NCI-H1930 (cell line): ENCODE measurements at places on chromosomes 7 and 10.

DNA sequence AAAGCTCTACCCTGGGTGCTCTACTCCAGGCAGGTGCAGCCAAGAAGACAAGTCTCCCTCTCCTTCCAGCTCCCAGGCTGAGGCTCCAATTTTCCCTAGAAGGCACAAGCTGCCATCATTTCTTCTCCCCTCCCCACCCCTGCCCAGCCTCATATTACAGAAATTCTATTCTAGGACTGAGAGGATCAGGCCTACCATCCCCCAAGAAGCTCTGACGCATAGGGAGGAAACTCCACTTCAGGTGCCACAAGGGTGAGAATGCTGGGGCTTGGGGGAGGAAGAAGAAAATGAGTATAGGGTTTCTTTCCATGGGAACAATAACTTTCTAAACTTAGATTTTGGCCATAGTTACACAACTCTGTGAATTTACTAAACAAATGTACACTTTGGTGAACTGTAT lies 35.3 kb downstream of the FEZF1 start:
- no peak for DNase-seq

DNA sequence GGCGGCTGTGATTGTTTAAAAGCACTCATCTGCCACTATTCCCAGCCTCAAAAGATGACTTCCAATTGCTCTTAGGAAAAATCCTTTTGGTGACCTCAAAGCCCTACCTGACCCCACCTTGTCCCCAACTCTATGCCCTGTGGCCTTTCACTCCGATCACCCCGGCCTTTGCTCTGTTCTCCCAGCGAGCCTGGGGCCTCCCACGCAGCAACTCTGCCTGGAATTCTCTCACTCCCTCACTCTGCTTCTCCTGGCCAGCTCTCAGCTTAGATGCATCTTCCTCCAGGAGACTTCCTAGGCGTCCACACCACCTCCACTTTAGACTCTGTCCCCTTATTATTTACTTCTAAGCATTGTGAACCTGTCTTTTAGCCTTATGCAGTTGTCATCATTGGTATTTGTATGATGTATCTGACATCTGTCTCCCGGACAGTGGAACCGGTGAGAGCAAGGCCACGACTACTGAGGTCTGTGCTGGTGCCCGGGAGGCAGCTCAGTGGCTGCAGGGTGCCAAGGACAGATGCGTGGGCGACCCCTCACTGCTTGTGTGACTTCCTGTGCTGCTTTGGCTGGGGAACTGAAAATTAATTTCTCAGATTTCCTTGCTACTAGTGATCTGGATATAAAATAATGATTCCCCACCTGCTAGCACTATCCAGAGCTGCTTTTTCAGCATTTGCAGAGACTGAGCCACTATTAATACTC lies 63.0 kb downstream of the PIP4K2A start:
- no peak for DNase-seq

- DNase-seq, result no peak
These were observed 327.4 kb downstream of the PLXNA4 start for GRCh38 chr7:132248841-132249240.

GRCh38 chr7:43904533-43905208 lies 1.7 kb downstream of the URGCP start:
- DNase-seq, result no peak

DNA sequence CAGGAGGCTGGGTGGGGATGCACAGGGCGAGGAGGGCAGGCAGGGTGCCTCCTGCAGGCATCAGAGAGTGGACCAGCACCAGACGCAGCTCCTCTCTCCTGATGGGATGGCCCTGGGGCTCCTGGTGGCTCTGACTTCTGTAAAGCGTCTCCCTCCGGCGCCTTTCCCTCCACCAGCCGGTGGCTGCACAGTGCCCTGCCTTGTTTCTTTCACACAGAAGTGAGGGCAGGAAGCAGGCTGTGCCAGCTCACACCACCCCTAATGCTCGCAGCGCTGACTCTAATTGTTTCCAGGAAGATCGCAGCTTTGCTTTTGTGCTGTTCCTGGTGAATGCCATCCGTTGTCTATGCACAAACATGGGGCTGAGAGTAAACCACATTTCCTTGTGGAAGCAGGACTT lies 152.3 kb upstream of the LANCL2 start:
- no peak for DNase-seq

- DNase-seq, result no peak
These were observed 2.6 kb downstream of the PRPF18 start for GRCh38 chr10:13589316-13589715.

DNA sequence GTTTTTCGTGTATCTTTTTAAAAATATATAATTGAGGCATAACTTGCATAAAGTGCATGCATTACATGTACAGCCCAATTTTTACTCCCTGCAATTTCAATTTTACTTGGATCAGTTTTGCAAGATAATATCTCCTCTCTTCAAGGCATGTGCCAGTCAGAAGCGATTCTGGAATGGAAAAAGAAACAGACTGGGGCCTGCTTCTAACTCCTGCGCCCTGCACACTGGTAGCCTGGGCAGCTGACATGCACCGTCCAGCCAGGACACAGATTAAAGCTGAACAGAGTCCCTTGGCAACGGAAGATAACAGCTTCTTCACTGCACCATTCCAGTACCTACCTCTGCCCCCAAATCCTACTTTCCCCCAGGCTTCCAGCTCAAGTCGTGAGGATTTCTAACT lies 182.1 kb downstream of the FAM107B start:
- DNase-seq, result no peak

DNA sequence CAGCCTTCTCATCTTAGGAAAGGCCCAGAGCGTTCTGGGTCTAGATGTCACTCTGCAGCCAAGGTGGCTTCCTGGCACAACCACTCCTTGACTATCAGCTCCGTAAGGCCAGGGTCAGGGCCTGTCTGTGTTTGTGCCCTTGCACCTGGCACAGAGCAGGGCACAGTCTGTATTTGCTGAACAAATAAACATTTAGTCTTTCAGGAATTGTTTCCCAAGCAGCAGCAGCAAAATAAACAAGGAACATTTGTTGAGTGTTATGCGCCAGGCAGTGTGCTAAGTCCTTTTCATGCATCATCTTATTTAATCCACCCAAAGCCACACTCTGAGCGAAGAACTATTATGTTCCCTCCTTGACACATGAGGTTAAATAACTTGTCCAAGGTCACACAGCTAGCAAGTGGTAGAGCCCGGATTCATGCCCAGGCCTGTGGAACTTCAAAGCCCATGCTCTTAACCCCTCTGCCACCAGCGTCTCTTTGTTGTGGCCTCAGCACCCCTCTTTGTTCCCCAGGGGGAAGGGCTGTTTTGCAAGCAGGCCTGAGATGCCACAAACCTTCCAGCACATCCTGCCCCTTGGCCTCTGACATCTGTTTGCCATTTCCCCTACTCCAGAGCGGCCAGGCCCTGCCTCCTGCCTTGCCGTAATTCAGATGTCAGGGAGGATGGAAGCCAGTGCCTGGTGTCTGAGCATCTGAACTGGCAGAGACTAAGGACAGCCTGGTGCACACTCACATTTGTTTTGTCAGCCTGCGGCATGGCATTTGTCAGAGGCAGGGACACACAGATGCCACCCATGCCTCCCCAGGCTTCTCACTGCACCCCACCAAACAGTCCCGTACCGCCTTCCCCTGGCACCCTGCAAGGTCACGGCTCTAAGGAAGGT lies 325.8 kb upstream of the ZMIZ1 start:
- DNase-seq, result no peak

DNA sequence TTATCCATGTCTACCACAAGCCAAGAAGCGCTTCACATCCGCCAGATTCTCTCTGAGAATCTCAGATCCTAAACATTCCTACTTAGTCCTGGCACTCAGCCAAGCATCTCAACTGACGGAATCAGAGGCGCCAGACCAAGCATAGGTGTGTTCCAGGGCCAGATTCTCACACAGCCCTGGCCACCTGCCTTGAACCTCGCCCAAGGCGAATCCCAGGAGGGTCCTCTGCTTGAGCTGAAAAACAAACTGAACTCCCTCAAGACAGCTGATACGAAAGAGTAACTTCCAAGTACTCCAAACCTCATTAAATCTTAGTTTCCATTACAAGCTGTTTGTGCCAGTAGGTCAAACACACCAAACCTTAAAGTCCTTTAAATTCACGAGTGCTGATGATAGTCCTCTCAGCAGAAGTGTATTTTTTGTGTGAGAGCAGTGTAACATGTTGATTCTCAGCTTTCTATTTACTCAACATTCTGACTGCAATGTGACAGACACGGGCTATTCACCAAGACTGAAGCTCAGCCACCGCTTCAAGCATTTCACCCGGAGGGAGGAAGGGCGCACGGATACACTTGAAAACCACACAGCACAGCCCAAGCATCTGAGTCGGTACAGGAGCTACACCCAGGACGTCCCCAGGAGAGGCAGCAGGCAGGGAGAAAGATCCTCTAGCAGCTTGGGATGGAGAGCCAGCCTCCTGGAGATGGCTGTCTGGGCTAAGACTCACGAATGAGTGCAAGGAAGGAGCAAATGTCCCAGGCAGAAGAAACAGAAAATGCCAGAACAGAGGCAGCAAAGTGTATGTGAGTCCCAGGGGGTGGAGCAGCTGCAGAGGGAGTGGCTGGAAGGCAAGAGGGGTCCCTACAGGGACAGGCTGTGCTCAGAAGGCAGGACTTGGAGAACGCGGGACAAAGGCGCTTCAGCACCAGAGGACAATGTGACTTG lies 6.0 kb downstream of the PARD3 start:
- DNase-seq, result no peak

GRCh38 chr10:33290321-33291052 lies 44.0 kb downstream of the NRP1 start:
- no peak for DNase-seq

DNA sequence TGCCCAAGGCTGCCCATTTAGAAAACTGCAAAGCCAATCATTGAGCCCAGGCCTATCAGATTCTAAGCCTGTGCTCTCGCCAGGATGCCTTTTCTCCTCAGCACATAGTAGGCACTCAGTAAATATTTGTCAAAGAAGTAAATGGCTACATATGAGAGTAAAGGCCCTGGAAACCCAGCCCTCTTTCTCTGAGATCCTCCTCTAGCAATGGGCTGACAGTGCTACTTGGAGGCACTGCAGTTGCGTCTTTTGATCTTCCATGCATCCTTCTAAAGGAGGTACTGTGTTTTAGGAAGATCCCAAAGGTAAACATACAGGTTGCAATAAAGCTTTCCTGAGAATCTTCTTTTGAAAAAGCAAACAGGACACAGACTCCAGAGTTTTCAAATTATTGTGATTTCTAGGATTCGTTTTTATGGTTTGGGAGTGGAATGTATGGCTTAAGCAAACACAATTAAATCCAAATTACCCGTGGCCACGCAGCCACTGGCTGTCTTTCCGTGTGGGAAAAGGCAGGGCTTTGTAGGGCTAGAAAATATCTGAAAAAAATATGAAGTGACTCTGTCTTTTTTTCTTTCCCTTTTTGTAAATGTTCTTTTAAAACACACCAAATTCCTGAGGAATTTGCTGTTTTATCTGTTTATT lies 151.3 kb upstream of the BMPER start:
- DNase-seq, result no peak

DNA sequence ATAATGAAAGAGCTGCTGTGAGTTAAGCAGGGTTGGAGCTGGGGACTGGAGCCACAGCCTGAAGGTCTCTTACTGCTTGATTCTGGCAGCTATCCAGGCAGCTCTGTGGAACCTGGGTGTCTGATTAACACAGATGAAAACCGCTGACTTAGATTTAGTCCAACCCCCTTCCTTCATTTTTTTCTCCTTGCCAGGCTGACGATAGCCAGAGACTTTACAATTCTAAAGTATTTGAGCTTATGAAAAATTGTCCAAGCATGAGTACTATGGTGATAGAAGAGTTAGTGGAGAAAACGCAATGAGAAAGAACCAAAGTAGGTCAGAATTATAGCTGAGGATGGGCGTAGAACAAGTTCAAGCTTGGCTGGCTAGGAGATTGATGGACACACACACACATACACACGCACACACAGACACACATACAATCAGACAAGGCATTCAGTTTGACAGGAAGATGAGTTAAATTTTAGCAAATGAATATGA lies 13.5 kb upstream of the GPR85 start:
- DNase-seq, result no peak

GRCh38 chr7:44823255-44823781 lies 24.6 kb downstream of the H2AZ2 start:
- DNase-seq, result no peak

DNA sequence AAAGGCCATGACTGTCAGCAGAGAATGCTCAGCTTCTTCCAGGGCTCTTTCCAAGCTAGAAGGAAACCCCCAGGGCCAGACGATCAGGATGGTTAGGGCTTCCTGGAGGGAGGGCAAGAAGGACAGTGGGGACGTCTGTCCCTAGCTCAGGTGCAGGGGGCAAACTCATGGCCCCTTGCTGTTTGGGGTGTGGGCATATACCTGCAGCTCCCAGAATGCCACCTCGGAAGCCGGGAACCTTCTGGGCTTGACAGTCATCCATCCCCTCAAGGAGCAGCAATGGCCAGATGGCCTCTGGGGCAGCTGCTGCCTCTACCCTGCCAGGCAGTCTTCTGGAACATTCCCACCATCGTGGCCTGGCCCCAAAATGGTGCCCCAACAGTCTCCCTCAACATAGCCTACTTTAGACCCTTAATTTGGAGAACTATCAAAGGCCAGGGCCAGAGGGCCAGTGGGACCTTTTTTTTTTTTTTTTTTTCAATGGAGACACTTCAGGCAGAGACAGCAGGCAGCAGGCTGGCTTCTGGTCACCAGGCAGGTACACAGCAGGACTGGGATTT lies 40.2 kb upstream of the ZMIZ1 start:
- DNase-seq, result no peak

DNA sequence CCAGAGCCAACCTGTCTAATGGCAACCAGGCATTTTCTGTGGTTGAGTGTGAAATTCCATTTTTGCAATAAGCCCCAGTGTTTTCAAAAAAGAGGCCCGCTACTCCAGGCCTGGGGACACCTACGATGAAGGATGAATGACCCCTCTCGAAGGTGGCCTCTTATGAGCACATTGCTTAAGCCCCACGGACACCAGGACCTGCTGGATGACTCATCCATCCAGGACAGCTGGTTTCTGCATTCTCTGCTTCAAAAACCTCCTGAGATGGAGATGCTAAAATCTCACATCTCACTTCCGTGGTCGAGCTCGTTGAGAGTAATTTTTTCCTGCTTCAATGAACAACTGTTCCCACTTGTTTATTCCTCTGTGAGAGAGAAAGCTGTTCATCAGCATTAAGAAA lies 150.2 kb upstream of the FZD8 start:
- DNase-seq, result no peak

DNA sequence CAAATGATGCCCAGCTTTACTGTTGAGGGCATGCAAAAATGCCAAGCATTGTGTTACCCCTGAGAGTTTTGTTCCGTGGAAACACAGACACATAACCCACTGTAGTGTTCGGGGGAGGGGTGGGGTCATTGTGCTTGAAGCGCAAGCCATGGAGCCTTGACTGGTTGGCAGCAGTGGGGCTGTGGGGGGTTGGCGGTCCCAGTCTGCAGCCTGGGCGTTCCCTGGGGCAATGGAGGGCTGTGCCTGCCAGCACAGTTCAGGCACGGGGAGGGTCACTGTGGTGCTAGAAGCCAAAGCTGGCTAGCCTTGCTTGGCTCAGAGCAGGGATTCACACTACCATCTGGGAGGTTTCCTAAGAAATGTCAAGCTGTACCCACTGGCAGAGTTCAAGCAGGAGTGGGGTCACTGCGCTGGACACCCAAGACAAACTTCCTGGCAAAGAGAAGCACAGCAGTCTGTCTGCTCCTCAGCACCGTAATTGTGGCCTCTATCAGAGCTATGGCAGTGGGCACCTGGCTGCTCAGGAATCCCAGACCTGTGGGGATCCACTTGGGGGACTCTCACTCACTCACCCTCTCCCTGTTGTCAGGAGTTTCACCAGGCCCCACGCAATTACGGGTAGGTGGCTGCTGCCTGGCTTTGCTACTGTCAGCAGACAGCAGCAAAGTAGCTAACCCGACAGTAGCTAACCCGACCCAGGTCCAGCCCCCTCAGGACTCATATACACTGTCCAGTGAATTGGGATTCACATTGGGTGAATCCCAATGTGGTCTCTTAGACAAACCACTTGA lies 292.4 kb downstream of the ZWINT start:
- DNase-seq, result no peak

GRCh38 chr10:75910032-75910431 lies 478.6 kb downstream of the LRMDA start:
- no peak for DNase-seq
